ENCODE measurements at places on chromosomes 1 and 21.
A peak's percentile ranks its signal among the peaks of the same experiment; 100 is the strongest.

DNA sequence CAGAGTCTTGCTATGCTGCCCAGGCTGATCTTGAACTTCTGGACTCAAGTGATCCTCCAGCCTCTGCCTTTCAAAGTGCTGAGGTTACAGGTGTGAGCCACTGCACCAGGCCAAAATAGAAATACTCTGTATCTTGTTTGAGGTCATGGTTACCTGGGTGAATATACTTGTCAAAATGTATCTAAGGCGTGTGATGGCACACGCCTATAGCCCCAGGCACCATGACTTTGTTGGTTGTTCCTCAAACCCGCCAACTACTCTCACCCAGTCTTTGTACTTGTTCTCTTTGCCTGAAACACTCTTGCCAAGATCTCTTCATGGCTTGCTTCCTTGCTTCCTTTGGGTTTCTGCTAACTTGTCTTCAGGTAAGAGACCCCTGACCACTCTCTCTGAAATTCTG lies 38.0 kb upstream of the RGS5 start:
- no peak for DNase-seq

GRCh38 chr1:2546515-2547209 lies 9.5 kb upstream of the TNFRSF14 start:
- peak; percentile 80 for DNase-seq

DNA sequence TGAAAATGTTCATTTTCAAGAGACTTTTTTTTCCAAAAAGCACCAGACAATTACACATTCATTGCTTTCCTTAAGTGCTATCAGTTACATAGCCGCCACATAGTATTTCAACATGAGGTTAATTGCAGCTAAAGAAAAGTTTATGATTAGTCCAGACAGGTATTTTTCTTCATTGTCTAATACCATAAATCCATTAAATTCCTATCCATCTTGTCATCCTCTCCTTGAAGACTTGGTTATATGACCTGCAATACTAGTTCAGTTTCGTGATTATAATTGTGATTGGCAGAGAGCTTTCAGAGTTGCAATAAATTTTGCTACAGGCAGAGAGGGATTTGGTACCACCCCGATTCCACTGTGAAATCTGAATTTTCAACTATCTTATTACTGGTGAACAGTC lies 437.7 kb downstream of the GPATCH2 start:
- DNase-seq, result no peak

DNA sequence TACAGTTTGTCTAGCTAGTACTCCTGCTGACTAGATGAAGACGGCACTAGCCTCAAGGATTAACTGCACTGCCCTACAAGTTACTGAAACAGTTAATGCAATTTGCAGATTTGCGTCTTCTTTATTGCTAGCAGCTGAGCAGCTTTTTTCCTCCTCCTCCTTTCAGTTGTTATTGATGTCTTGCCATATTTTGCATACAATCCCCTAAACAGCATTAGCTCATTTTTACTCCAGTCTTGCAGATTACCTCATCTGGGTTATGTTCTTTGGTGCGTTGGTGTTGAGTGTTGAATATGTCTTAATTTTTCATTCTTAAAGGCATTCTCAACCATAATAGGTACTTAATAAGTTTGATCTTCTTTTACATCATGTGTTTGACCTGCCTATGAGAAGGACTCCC lies 363.4 kb upstream of the LYPLAL1 start:
- DNase-seq, result no peak

- DNase-seq, result no peak
Observed at GRCh38 chr1:176416777-176417176, 46.2 kb upstream of the PAPPA2 start.

GRCh38 chr1:194830387-194830786 lies 1644.0 kb upstream of the B3GALT2 start:
- no peak for DNase-seq

DNA sequence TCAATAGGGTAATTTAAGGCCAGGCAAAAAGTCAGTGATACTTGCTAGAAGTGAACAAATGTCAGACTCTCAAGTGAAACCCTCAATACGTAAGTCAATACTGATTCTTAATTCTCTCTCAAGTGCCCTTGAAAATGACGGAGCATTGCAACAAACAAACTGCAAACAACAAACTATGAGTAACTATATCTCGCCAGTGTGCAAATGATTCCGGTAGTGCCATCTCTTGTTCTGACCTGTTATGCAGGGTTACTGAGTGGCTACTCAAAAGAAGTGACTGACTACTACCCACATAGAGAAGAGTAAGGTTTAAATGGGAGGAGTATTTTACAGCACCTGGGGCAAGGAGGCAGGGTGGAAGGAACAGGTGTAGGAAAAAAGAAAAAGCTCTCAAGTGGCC lies 1.6 kb downstream of the SLC19A2 start:
- no peak for DNase-seq

DNA sequence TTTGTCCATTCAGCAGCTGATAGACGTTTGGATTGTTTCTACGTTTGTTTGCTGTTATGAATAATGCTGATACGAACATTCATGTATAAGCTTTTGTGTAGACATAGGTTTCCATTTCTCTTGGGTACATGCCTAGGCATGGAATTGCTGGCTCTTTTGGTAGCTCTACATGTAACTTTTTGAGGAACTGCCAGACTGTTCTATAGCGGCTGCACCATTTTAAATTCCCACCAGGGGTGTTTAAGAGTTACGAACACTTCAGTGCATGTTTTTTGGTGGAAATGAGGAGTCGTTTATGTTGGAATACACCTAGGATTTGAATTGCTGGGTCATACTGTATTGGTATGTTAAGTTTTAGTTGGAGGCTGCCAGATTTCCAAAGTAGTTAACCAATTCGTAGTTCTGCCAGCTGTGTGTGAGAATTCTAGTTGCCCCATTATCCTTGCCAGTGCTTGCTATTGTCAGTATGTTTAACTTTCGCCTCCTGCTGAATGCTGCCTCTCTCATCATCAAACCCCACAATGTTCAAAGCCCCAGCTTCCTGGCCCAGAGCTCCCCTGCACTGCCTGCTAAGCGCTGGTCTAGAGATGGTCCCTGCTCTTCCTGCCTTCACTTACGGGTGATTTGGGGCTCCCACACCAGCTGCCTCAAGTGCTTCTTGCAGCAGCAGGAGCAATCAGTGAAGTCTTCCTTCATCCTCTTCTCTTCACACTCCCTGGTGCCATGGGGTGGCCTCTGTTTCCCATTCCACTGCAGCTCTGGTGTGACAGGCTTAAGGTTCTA lies 81.0 kb downstream of the MAN1C1 start:
- DNase-seq, result no peak

GRCh38 chr21:28543975-28544374 lies 448.7 kb downstream of the LTN1 start:
- DNase-seq, result no peak

- no peak for DNase-seq
Observed at GRCh38 chr1:175600721-175601440, 142.5 kb downstream of the TNR start.

DNA sequence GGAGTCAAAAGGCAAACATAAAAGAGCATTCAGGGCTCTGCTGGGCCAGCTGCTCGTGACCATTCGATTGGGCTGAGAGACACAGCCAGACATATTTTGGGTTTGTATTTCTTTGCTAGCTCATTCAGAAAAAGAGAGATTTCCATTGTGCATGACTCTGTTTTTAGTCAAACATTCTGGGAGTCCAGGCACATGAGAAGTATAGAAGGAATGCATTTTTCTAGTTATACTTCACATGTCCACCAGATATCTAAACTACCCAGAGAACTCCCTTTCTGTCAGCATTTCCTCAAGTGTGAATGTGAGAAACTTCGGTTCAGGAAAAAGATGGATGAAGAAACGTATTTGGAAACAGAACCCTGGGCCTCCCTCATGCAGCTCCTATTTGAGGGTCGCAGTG lies 6.3 kb upstream of the KCNE1 start:
- peak; percentile 38 for DNase-seq

Measured in adipocyte (in vitro differentiated cells).